ENCODE measurements at places on chromosomes 7 and 10.

- no peak for ATAC-seq
Observed at GRCh38 chr10:98301664-98302319, 33.8 kb upstream of the LOXL4 start.

GRCh38 chr7:27515933-27516332 is 146.8 kb downstream of the HIBADH start:
- ATAC-seq = no peak

GRCh38 chr10:69265521-69265920 is 12.8 kb upstream of the HK1 start:
- peak; percentile 51 for ATAC-seq

- no peak for ATAC-seq
Observed at GRCh38 chr10:111556666-111557065, 479.8 kb downstream of the ADRA2A start.

DNA sequence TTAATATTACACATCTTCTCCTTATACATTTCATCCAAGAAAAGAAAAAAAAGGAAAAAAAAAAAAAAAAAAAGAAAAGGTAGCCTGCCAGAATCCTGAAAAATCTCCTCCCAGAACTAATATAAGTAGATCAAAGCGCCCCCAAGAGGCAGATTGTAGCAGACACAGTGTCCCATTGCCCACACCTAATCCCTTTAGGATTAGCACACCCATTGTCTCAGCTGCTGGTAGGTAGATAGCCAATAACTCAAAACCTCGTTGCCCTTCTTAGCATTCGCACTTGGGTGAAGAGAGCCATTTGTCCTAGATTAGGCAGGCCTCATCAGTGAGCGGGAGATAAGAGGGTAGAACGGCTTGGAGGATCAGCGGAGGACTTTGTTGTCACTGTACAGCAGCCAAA is 100.2 kb upstream of the SORCS1 start:
- ATAC-seq = no peak

DNA sequence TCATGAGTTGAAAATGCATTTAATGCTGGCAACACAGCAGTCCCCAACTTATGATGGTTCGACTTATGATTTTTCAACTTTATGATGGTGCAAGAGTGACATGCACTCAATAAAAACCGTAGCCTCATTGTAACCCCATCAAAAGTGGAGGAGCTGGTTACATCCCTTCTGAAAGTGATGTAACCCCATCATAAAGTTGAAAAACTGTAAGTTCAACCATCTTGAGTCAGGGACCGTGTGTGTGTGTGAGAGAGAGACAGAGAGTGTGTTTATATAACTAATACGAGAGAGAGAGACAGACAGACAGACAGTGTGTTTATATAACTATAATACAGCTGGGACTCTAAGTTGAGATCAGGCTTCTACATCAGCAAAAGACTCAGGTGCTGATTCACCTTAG is 21.0 kb downstream of the ANXA11 start:
- no peak for ATAC-seq

GRCh38 chr10:104938031-104938430 is 296.9 kb downstream of the SORCS3 start:
- ATAC-seq = no peak

DNA sequence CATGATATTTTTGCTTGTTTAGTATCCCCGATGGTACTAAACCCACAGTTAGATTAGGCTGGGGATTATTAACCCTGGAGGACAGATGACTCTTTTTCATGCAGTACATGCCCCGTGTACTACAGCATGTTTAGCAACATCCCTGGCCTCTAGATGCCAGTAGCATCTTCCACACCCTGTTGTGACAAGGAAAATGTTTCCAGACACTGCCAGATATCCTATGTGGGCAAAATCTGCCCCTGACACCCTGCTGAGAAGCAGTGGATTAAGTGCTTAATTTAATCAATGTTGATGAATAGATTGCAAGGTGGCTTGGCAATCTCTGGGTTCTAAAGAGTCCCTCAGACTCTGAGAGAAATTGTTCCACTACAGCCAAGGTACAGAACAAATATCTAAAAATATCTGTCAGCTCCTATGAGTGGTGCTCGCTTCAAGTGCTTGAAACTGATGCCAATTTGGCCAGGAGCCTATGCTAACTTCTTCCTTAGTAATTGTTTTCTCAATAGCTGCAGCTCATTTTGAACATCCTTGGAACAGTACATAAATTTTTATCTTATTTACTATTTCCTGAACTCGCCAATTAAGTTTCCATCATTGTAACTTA is 247.0 kb downstream of the SORCS1 start:
- no peak for ATAC-seq

Data from esophagus mucosa (tissue), 1 donor.